ENCODE measurements at places on chromosomes 5 and 9. TPM values are rescaled to one million over a fixed set of nuclear protein-coding genes. Genes with fewer than 3 reads are reported as not detected.

GRCh38 chr9:121809356-121810050 lies 158.1 kb downstream of the DAB2IP start:
- no peaks in the 10 kb centered on the region for H3K4me1 ChIP-seq
- H3K4me3 ChIP-seq = no peak overlapping the region
- no peak overlapping the region for H3K27ac ChIP-seq
- no peaks in the 10 kb centered on the region for H3K27me3 ChIP-seq
- H3K36me3 ChIP-seq = no peaks in the 10 kb centered on the region

WDR70 gene
- total RNA-seq = 37.2 TPM

CCDC69 gene
- 0.78 TPM for total RNA-seq

DNA sequence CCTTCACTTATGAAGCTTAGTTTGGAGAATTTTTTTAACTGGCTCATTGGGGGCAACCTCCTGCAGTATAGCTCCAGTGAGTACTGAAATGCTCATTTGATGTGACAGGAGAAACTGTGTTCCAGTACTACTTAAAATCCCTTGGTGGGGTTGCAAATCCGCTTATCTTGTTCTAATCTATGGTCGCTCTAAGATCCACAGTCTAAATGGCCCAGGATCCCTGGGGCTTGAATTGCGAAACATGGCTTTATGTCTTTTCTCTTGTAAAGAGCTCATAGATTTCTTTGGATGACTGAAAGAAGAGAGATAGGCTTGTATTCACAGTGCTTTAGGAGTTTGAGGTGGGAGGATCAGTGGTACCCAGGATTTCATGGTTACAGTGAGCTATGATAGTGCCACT lies 52.7 kb downstream of the ADAMTSL1 start:
- H3K4me3 ChIP-seq = no peak overlapping the region
- H3K27me3 ChIP-seq = no peaks in the 10 kb centered on the region
- no peaks in the 10 kb centered on the region for H3K4me1 ChIP-seq
- no peak overlapping the region for H3K27ac ChIP-seq

GRCh38 chr9:124855944-124856765 lies 2.9 kb downstream of the WDR38 start:
- H3K36me3 ChIP-seq = peaks cover 15% of the 10 kb centered on the region
- H3K27ac ChIP-seq = no peak overlapping the region
- H3K4me3 ChIP-seq = no peak overlapping the region
- no peaks in the 10 kb centered on the region for H3K27me3 ChIP-seq
- no peak for DNase-seq

DNA sequence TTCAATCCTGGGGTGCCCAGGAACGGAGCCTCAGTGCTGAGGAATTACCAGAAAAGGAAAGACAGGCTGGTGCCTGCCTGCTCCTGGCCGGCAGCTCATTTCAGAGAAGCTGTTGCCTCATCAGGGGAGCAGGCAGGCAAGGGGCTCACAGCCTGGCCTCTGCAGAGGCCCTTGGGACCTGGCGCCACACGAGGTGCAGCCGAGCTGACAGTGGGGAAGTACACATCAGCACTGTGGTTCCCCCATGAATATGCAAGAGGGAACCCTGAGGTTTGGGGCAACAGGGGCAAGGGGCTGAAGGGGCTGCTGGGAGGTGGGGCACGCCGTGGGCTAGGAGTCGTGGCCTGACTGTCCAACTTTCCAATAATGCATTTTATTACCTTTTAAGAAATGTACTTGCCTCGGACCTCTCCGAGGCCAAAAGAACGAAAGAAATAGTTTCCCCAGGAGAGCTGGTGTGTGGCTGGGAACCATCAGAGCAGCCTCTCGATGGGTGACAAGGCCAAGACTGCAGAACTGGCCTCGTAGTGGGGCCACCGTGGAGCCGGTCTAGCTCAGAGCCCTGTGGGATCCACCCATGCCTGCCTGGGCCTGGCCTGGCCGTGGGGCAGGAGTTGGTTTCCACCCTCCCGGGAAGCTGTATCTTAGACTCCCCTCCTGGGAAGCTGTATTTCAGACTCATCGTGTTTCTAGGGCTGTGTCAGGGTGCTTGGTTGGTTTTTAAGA lies 198.6 kb downstream of the PAX5 start:
- no peak for DNase-seq
- H3K4me1 ChIP-seq = no peaks in the 10 kb centered on the region
- H3K36me3 ChIP-seq = no peaks in the 10 kb centered on the region
- H3K4me3 ChIP-seq = no peak overlapping the region

DNA sequence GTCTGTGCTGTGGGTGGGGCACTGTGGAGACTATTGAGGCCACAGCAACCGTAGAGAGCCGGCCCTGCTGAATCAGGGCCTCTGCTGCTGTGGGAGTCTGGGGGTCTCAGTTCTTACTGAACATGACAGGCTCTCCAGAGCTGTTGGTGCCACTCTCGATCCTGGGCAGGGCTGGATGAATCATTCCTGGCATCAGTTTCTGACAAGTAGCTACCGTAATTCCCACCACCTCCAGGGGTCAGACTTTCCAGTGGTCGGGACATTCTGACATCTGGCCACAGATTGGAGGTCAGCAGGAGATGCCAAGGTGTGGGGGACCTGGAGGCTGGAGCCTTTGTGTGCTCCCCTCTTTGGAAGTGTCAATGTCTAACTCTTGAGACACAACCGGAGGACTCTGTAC lies 188.4 kb downstream of the IRX2 start:
- no peak for DNase-seq
- H3K4me3 ChIP-seq = no peak overlapping the region

C9orf153 gene
- 0.40 TPM for total RNA-seq

DNA sequence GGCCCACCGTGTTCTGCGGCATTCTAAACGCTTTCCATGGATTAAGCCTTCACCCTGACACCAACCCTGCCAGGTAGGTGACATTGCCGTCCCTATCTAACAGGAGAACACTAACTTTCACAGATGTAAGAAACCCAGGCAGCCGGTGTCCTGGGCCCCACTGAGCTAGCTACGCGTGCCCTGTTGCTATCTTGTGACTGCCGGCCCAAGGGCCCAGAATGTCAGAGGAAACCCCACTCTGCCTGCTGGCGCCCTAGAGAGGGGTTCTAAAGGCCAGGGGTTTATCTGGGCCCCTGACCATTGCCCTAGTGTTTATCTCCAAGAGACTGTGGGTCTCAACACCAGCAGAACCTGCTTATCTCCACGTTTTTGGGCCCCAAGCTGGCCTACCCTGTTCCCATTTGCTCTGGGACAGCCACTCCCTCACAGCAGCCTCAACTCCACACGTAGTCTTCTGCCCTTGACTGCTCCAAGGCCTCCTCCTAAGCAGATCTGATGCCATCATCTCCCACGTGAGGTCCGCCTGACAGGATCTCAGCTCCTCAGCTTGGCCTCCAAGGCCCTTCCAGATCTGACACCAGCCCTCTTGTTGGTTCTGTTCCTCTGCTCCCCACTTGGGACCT lies 18.1 kb upstream of the ZBTB34 start:
- H3K4me1 ChIP-seq = peaks cover 13% of the 10 kb centered on the region
- H3K36me3 ChIP-seq = peaks cover 5% of the 10 kb centered on the region
- no peaks in the 10 kb centered on the region for H3K27me3 ChIP-seq
- DNase-seq = peak; percentile 76
- H3K4me3 ChIP-seq = no peak overlapping the region

DNA sequence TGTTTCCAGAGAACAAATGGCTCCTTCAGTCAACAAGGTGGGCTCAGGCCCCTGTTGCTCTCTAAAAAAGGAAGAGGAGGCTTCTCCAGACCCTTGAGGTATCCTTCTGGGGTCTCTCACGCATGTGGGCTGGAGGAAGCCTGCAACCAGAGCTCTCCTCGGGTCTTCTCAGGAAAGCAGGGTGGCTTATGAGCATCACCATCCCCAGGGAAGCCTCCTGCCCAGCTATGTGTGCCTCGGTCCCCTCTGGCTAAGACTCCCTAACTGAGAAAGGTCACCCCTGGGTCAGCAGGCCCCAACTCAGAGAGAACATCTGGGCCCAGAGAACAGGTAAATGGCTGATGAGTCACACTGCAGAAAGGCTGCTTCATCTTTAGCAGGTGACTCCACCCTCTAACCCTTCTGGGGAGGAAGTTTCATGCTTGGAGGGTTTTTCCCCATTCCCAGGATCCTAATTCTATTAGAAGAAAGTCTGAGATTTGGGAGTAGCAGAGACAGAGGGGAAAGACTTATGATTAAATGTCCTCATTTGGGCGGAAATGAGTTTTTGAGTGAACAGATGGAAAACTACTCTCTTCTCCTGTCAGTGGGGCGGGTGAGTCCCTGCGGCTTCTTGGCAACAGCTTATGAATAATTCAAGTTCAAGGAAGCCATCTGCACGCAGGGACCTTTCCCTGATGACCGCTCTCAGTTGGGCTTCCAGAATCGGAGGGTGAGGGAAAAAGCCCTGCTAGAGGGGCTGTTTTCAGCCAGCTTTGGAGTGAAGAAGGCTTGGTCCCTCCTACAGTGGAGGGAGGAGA lies 41.9 kb downstream of the TGFBI start:
- DNase-seq = no peak
- no peak overlapping the region for H3K4me3 ChIP-seq
- peaks cover 7% of the 10 kb centered on the region for H3K36me3 ChIP-seq
- no peak overlapping the region for H3K27ac ChIP-seq
- H3K4me1 ChIP-seq = peaks cover 12% of the 10 kb centered on the region

DNA sequence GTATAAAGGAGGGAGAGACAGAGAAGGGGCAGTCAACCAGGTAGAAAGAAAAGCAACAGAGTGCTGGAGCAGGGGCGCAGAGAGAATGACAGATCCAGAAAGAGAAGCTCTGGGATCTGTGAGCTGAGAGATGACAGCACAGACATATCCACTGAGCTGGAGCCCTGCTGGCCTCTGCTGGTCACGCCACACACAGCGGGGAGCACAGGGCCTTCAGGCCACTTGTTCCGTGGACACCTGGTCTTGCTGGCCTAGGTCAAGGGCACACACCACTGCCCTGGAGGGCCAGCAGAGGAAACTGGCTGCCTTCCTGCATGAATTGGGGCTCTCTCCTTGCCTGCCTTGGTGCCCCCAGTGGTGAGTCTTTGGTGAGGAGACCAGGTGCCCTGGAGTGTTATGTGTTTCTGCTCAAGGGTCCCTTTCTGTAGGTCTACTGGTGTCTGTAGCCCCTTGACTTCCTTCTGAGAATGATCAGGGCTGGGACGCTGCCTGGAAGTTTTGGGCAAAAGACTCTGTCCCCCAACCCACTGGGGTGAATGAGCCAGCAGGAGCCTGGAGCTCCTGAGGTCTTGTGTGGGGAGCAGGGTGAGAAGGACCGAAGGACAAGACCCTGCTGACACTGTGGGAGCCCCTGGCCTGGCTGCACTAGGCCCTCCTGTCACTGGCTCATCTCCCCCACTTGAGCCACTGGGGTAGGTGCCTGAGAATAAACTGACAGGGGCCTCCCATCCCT lies 59.2 kb upstream of the ADAMTS2 start:
- H3K36me3 ChIP-seq = no peaks in the 10 kb centered on the region
- no peaks in the 10 kb centered on the region for H3K4me1 ChIP-seq
- no peak overlapping the region for H3K27ac ChIP-seq
- no peaks in the 10 kb centered on the region for H3K27me3 ChIP-seq
- DNase-seq = peak; percentile 65

DNA sequence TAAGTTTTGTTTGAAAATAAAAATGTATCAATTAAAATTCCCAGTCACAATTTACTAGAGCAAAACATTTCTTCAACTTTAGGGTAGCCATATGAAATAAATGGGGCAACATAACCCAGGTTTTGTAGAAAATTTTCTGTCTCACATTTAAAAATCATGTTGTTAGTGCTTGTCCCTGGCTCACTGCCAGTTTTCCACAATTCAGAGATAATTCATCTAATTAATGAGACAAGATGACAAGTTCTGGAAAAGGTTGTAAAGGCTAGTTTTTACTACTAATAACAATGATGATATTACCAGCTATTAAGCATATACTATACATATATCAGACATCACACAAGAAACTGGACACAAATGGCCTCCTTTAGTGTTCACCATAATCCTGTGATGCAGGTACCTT lies 45.9 kb downstream of the MEGF9 start:
- H3K27ac ChIP-seq = no peak overlapping the region
- no peaks in the 10 kb centered on the region for H3K4me1 ChIP-seq

ELL2 gene
- total RNA-seq = 50.8 TPM

GRIN1 gene
- total RNA-seq = not detected

- DNase-seq = no peak
- no peak overlapping the region for H3K4me3 ChIP-seq
- H3K27ac ChIP-seq = no peak overlapping the region
Observed at GRCh38 chr5:122154491-122154890, 25.1 kb downstream of the ZNF474 start.

DNA sequence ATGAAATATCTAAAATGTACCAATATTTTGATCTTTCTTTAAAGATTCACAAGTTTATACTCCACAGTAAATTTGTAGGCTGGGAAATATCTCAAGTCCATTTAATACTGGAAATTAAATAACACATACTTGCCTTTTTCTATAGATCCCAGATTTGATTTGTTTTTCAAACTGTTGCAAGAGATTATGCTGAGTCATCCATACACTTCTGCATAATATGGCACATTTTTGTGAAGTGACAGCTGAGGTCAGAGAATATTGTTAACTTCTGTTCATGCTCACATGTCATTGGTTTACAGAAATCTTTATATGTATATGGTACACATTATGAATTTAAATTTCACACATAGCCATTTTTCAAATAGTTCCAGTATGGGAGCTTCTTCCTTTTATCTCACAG lies 1066.3 kb upstream of the NUDT12 start:
- no peaks in the 10 kb centered on the region for H3K27me3 ChIP-seq
- peaks cover 3% of the 10 kb centered on the region for H3K4me1 ChIP-seq
- H3K36me3 ChIP-seq = no peaks in the 10 kb centered on the region
- no peak overlapping the region for H3K4me3 ChIP-seq

- no peaks in the 10 kb centered on the region for H3K4me1 ChIP-seq
- H3K4me3 ChIP-seq = no peak overlapping the region
- peaks cover 12% of the 10 kb centered on the region for H3K36me3 ChIP-seq
Observed at GRCh38 chr5:633501-633955, 21.4 kb downstream of the CEP72 start.
